ENCODE measurements at places on chromosomes 16 and 17. TPM values are rescaled to one million over a fixed set of nuclear protein-coding genes. Genes with fewer than 3 reads are reported as not detected.

Gene NTN3
- total RNA-seq: 0.12 TPM

Gene GSDMA
- not detected for total RNA-seq

Gene WNT3
- total RNA-seq: 0.83 TPM

Gene UTP18
- total RNA-seq: 7.3 TPM

Gene ZNF689
- 4.0 TPM for total RNA-seq

DNA sequence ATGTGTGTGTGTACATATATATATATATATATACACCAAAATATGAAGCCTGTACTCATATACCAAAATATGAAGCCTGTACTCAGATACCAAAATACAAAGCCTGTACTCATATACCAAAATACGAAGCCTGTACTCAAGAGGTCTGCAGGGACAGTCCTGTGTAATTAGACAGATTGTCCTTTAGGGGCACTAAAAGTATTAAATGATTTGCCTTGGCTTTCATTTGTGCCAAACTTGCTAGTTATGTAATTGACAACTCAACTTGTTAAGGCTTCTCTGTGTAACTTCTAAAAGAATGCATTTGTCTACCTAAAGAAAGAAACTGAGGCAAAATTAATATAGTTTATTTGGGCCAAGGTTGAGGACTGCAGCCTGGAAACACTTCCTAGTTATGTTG, 30.8 kb upstream of the DHX40 start:
- no peak for DNase-seq

- no peak for DNase-seq
These were observed 7.7 kb upstream of the RBFOX3 start for GRCh38 chr17:79618383-79619067.

GRCh38 chr16:86322283-86322682, 188.0 kb upstream of the FOXF1 start:
- no peak for DNase-seq

GRCh38 chr16:25912321-25912720, 220.6 kb downstream of the HS3ST4 start:
- no peak for DNase-seq

- DNase-seq: no peak
These were observed 36.1 kb downstream of the GPATCH8 start for GRCh38 chr17:44467108-44467507.

DNA sequence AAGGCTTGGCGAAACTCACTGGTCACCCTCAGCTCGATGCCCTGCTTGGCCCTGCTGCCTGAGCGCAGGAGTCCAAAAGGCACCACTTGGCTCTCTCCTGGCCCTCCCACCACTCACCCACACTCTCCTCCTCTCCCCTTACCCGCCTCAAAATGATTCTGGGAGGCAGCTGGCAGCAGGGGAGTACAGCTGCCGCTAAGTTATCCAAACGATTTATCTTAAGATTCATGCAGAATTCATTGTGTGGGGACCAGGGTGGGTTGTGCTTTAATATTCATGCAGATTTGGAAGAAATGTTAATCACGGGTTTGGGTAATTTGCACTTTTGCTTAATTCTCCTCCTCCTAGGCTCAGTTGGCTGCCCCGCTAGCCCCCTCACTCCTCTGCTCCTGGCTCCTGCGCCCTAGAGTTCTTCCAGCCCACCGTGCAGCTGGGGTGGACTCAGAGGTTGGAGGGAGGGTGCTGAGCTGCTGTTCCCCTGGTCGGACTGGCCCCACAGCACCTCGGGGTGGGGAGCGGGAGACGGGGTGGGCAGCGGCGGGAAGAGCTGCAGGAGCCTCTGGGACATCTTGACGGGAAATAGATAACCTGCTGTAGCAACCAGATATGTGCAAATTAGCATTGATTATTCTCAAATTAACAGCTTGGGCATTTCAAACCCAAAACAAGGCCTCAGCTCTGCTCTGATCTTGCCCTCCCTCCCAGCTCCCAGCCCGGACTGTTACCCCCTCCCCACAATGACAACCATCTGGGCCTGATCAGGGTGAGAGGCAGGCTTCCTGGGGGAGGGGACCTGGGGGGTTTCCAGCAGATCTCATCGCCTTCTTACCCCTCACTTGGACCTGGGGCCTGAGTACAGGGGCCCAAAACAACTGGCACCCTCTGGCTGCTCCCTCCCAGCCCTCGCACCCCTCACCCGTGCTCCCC, 122.6 kb upstream of the RPL38 start:
- no peak for DNase-seq

DNA sequence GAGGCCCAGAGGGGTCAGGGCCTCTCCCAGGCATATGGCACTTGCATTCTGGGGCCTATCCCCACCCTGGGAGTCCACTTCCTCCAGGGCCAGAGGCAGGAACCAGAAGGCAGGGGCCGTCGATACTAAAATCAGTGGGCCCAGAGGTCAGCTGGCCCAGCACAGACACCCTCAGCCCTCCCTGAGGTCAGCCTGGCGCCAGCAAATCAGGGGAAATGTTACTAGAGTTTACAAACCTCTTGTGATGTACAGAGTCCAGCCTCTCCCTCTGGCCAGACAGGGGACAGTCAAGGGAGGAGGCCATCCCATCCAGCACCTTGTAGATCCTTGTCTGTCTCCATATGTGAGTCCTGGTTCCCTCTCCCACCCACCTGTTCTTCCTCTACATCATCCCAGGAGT, 10.8 kb downstream of the CDH5 start:
- DNase-seq: no peak

DNA sequence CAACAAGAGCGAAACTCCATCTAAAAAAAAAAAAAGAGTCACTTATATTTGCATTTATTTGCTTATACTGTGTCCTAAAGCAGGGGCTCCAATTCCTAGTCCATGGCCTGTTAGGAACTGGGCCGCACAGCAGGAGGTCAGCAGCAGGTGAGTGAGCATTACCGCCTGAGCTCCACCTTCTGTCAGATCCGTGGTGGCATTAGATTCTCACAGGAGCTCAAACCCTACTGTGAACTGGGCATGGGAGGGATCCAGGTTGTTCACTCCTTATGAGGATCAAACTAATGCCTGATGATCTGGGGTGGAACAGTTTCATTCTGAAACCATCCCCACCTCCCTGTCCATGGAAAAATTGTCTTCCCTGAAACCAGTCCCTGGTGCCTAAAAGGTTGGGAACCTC, 24.9 kb downstream of the ITGB3 start:
- no peak for DNase-seq

- no peak for DNase-seq
These were observed 25.8 kb downstream of the WWP2 start for GRCh38 chr16:69787883-69788282.

GRCh38 chr17:72588561-72588960, 467.7 kb downstream of the SOX9 start:
- no peak for DNase-seq

- no peak for DNase-seq
These were observed 7.5 kb downstream of the NME3 start for GRCh38 chr16:1763521-1764511.

DNA sequence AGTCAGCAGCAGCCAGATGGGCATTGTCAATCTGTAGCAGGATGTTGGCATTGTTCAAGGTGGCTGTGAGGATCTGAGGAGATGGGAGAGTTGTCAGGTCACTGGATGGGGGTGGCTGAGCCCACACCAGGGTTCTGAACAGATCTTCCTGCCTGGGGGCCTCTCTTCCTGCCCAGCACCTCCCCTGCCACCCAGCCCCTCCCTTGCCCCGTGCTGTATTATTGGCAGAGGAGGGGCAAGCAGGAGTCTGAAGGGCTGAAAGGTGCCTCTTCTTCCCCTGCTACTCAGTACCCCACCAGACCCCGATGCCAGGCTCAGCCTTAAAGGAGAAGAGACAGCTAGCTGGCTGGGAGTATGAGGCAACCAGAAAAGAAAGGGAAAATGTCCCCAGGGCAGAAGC, 93.0 kb downstream of the GOSR1 start:
- DNase-seq: no peak

GRCh38 chr17:17413821-17414220, 63.0 kb upstream of the MED9 start:
- no peak for DNase-seq

Data from heart right ventricle (tissue), 16 donors.